ENCODE measurements at places on chromosomes 5 and 9.

GRCh38 chr9:15735083-15735857 lies 182.4 kb downstream of the CCDC171 start:
- DNase-seq, result no peak

GRCh38 chr5:122392824-122393223 lies 80.8 kb downstream of the SNCAIP start:
- DNase-seq, result no peak

DNA sequence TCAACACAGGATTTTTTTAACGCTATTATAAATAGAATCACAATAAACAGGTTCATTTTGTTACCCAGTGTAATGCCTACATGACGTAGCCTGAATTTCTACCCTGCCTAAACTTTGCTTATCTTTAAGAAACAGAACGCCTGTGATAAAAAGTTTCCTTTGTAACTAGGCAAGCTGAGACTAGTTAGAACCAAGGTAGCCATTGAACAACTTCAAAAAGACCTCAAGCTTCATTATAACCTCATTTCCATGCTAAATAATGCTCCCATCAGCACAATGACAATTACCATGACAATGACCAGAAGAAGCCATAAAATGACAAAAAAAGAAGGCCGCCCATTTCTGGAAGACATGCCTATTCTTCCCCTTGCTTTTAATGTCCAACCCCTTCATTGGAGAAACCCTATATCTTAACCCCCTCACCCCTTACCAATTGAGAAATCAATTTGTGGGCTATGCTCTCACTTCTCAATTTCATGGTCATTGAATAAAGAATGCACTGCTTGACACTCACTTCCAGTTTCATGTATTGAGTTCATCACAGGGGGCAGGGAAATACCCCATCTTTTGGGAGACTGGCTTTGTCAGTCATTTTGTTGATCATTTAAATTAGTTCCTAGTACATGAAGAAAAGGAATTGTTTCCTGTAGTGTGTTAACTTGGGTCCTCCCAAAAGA lies 276.8 kb downstream of the MCTP1 start:
- DNase-seq, result no peak

GRCh38 chr5:59361454-59361853 lies 532.1 kb downstream of the PDE4D start:
- no peak for DNase-seq

DNA sequence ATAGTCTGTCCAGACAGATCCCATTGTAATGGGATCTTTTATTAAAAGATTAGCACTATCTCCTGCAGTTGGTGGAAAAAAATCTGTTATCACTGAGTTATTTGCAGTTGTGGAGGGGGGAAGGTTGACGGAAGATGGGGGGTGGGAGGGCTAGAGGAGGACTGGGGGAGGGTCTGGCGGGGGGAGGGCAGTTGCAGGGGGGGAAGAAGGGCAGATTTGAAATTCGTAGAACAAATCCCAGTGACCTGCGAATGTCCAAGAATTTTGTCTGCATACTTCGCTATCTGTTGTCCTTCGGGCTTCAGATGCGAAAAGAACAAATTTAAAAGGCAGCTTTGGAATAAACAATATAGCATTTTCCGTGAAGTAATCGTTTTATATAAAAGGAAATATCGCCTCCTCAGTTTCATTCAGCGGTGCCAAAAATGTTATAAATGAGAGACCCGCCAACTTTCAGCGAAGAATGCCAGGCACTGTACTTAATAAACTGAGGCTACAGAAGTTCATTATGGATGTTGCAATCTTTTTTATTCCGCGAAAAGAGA lies 1.3 kb upstream of the FST start:
- peak; percentile 43 for DNase-seq

DNA sequence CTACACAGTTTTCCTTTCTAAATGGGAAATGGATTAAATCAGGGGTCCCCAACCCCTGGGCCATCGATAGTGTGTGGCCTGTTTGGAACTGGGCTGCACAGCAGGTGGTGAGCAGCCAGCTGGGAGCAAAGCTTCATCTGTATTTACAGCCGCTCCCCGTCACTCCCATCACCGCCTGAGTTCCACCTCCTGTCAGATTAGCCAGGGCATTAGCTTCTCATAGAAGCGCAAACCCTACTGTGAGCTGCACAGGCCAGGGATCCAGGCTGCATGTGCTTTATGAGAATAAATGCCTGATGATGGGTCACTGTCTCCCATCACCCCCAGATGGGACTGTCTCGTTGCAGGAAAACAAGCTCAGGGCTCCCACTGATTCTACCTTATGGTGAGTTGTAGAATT lies 41.2 kb upstream of the FLT4 start:
- DNase-seq, result no peak

DNA sequence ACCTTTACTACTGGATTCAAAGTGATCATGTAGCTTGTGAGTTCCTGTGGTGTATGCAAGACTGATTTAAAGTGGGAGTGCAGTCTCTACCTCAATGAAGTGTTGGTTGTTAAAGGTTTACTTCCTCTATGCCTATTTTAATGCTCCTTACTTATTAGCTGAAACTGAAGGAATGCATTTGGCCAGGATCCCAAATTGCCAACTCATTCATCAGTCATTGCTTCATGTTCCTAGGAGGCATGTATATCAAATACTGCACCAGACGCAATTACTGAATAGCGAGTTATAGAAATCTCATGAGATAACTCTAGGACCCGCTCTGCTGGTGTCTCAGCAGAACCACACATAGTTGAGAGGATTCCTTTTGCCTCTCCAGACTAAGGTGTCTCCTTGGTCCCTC lies 143.0 kb upstream of the RPS23 start:
- DNase-seq, result no peak

- DNase-seq, result no peak
Observed at GRCh38 chr9:3023449-3023848, 179.6 kb upstream of the PUM3 start.

DNA sequence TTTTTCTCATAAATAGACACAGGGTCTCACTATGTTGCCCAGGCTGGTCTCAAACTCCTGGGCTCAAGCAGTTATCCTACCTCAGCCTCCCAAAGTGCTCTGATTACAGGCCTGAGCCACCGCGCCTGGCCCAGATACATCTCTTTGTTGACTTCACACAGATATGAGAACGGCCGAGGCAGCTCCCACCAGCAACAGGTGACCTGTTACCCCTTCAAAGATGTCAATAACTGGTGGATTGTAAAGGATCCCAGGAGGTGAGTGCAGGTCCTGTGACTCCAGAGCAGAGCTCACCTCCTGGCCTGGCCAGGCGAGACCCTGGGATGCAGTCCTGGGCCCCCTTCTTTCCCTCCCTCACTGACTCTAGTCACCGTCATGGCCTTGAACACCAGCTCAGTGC lies 9.2 kb downstream of the POMT1 start:
- no peak for DNase-seq

GRCh38 chr9:90268613-90269012 lies 374.0 kb downstream of the DIRAS2 start:
- DNase-seq, result no peak
